ENCODE measurements at places on chromosomes 6 and 20.

DNA sequence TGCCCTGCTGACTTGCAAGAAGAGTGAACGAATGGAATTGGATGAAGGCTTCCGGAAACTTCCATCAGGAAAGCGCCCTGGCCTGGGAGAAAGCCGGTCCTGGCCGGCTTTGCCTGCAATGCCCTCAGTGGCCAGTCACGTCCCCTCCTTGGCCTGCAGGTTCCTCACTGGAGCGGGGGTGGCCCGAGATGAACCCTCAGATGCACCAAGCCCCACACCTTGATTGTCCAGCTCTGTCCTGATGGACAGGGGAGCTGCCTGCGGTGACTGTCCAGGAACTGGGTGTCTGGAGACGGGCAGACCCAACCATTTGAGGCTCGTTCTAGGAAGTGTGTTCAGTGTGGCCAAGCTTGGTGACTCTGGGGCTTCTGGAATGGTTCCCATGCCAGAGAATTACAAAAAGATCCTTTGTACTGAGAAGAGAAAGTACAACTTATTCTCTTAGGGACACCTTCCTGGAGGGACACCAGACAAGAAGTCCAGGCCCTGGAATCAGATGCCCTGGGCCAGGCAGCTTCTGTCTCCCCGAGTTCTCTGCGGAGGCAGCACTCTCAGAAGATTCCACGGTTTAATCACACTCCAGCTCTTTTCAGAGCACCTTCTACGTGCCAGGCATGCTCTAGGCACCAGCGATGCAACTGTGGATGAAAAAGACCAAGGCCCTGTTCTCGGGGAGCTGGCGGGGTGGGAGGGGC, 17.1 kb upstream of the SULF2 start:
- H3K4me3 ChIP-seq = no peak overlapping the region
- no peaks in the 10 kb centered on the region for H3K36me3 ChIP-seq
- no peaks in the 10 kb centered on the region for H3K27me3 ChIP-seq

DNA sequence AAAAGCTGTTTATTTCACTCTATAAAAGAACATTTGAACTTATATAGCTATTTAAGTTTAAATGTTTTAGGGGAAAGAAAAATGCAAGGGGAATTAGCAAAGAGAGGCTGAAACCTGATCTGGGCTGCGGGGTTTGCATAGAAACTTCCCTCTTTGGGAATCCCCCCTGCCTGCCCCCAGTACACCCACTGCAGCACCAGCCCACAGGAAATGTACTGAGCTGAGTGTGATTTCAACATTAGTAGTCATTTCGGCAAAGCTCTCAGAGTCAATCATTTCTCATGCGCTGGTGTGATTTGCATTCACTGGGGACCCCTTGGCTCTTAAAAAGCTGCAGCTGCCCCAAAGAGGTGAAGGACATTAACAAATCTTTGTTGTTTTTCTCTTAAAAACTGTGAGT, 859.4 kb downstream of the MAFB start:
- no peak overlapping the region for H3K27ac ChIP-seq
- H3K36me3 ChIP-seq = no peaks in the 10 kb centered on the region
- DNase-seq = no peak
- no peaks in the 10 kb centered on the region for H3K4me1 ChIP-seq
- no peaks in the 10 kb centered on the region for H3K27me3 ChIP-seq

DNA sequence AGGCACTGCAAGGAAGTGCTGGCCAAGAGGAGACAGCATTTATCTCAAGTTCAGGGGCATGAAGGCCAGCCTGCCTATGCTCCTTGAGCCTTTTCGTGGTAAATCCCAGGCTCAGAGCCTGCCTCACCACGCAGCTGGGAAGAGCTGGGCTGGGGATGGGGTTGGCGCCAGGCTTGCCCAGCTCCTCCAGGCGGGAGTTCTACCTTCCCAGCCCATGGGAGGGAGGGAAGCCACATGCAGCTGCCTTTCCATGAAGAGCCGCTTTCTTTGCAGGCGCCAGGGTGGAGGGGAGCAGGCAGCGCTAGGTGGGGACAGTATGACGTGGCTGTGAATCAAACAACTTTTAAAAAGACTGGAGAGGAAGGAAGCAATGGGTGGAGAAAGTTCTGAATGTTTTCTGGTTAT, 19.5 kb upstream of the SIRT5 start:
- no peak for DNase-seq
- H3K27me3 ChIP-seq = no peaks in the 10 kb centered on the region
- no peak overlapping the region for H3K27ac ChIP-seq

DNA sequence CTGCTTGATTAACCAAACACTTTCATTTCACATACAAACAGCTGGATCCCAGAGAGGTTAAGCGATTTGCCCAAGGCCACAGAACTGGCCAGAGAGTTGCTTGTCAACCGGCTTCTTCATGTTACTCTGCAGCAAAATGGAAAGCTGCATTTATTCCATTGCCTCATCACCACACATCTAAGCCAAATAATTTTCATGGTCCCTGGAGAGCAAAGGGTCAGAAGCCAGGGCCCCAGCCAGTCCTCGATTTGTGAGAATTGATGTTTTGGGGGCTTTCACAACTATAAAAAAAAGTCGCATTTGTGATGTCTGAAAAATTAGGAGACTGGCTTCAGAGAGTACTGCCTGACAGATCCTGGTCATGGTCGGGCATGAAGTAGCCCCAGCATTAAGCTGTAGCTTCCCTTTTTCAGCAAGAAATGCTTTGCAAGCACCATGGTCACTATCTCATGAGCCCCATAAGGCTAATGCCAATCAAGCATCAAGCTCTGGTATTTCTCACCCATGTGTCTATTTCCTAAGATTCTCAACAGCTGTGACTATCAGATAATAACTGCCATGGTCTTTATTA, 95.8 kb downstream of the BANF2 start:
- no peak overlapping the region for H3K4me3 ChIP-seq
- DNase-seq = no peak
- no peaks in the 10 kb centered on the region for H3K36me3 ChIP-seq
- peak overlapping the region; percentile 84 for H3K27ac ChIP-seq
- H3K4me1 ChIP-seq = no peaks in the 10 kb centered on the region
- no peaks in the 10 kb centered on the region for H3K27me3 ChIP-seq

DNA sequence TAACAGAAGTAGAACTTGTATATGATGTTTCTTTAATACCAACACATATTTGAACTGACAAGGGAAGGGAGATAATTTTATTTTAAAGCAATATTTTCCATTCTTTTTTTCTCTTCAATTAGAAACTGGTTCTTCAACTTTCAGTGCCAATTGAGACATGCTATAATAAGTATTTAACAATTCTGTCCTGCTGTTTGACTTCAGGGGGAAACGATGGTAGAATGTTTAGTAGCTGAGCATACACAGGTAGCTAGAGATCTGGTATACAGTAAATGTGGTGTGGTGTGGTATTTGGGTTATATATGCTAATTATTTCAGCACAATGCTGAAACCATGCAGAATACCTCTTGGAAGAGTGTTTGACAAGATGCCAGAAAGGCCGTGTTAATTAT, 156.9 kb downstream of the ARID1B start:
- H3K27me3 ChIP-seq = no peaks in the 10 kb centered on the region
- no peak for DNase-seq
- H3K4me1 ChIP-seq = peaks cover 24% of the 10 kb centered on the region
- H3K27ac ChIP-seq = peak overlapping the region; percentile 73

GRCh38 chr6:53026526-53026925, 31.4 kb upstream of the GSTA4 start:
- H3K36me3 ChIP-seq = no peaks in the 10 kb centered on the region
- no peak overlapping the region for H3K27ac ChIP-seq
- H3K4me1 ChIP-seq = no peaks in the 10 kb centered on the region
- no peak overlapping the region for H3K4me3 ChIP-seq
- no peak for DNase-seq
- no peaks in the 10 kb centered on the region for H3K27me3 ChIP-seq

DNA sequence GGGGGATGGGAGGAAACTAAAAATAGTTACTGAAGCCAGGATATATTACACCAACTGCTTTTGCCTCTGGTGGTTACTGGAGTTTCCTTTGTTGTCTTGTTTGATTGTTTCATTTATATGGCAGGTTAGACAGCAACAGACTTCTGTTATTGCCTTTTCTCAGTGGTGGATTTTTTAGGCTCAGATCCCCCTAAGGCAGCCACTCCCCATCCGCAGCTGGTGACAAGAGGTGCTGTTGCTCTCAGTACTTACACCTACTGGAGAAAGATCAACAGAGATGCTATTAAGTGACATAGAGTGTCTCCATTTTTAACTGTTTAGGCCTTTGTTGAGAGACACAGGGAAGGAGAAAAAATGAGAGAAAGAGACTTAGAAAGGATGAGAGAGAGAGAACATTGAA, 552.1 kb downstream of the PKHD1 start:
- H3K36me3 ChIP-seq = no peaks in the 10 kb centered on the region
- H3K4me1 ChIP-seq = no peaks in the 10 kb centered on the region
- no peaks in the 10 kb centered on the region for H3K27me3 ChIP-seq
- DNase-seq = no peak
- no peak overlapping the region for H3K4me3 ChIP-seq

DNA sequence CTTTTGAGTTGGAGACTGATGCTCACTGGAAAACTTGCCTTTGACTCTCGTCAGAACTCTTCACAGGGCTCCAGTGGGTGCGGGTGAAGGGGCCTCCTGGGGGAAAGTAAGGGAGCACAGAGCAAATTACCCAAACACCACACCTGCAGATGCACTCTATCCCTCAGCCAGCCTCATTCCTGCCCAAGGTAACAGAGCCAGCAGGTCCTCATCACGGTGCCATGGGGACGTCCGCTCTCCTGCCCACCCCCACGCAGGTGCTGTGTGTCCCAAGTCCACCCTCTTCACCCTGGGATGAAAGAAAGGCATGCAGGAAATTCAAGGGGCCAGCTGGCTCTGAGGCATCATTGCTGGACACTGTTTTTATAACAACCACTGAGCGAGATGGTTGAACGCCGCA, 269.0 kb downstream of the SMOC2 start:
- no peak overlapping the region for H3K4me3 ChIP-seq
- DNase-seq = peak; percentile 9
- H3K27me3 ChIP-seq = no peaks in the 10 kb centered on the region
- no peaks in the 10 kb centered on the region for H3K36me3 ChIP-seq

- H3K27ac ChIP-seq = peak overlapping the region; percentile 99
- peaks cover 60% of the 10 kb centered on the region for H3K4me1 ChIP-seq
- no peak for DNase-seq
- peak overlapping the region; percentile 90 for H3K4me3 ChIP-seq
- no peaks in the 10 kb centered on the region for H3K27me3 ChIP-seq
- no peaks in the 10 kb centered on the region for H3K36me3 ChIP-seq
Measured at GRCh38 chr20:17967521-17968365, 851 bp downstream of the SNX5 start.

DNA sequence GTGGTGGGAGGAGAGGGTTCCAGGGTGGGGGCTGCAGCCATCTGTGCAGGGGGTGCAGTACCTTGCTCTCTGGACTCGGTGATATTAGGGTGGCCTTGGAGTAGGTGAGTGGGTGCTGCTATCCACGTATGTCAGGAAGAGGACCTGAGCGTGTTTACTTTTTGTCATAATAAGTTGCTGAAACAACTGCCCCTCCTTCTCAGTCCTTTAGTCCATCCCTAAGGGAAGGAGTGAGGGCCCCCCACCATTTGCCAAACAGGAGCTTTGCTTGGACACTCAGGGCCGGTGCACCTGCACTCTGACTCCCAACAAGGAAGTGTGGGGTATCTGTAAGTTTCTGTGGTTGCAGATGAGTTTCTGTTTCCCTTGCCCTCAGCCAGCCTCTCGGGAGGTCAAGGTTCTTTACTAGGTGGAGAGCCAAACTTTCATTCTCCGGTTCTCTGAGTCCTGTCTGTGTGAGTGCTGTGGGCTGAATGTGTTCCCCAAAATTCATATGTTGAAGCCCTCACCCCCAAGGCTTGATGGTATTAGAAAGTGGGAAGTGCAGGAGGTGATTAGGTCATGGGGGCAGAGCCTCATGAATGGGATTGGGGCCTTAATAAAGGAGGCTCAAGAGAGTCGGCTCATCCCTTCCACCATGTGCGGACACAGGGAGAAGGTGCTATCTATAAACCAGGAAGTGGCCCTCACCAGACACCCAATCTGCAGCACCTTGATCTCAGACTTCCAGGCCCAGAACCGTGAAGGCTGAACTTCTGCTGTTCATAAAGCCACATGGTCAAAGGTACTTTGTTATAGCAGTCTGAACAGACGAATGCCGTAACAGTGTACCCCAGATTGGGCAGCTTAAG, 19.6 kb upstream of the CCR6 start:
- no peaks in the 10 kb centered on the region for H3K36me3 ChIP-seq
- no peaks in the 10 kb centered on the region for H3K4me1 ChIP-seq
- H3K4me3 ChIP-seq = no peak overlapping the region
- H3K27me3 ChIP-seq = no peaks in the 10 kb centered on the region

GRCh38 chr6:153074761-153075160, 56.3 kb downstream of the RGS17 start:
- DNase-seq = no peak
- H3K27me3 ChIP-seq = no peaks in the 10 kb centered on the region

DNA sequence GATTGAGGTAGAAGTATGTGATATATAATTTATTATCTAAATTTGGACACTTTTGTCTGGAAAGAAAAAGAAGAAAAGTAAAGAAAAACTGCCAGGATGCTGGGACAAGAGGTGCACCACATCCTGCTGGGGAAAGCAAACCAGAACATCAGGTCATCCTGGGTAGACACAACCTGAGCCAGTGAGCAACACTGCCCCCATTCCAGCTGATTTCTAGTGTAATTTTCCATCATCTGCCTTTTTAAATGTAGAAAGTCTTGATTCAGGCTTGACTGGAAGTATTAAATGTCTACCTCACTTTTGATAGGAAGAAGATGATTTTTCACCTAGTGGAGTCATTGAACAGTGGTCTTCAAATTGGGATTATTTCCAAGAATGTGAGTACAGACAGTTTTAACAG, 1164.5 kb upstream of the CITED2 start:
- no peaks in the 10 kb centered on the region for H3K4me1 ChIP-seq
- no peaks in the 10 kb centered on the region for H3K27me3 ChIP-seq
- no peak overlapping the region for H3K27ac ChIP-seq
- no peak overlapping the region for H3K4me3 ChIP-seq
- no peak for DNase-seq

DNA sequence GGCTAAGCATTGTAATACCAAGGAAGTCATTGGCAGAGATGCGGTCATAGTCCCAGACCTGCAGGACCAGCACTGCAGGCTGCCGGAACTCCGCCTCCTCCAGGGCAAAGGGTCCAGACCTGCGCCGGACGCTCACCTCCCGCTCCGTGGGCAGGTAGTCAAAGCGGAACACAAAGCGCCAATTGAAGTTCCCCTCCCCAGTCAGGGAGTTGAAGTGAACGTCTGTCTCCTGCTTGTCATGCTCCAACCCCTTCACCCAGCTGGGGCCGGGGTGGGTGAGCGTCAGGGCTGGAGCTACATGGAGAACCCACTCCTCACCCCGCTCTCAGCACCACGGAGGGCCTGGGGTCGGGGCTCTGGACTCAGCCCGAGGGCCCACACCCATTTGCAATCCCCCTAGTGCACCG, 18.2 kb downstream of the ERGIC3 start:
- no peak overlapping the region for H3K4me3 ChIP-seq
- no peaks in the 10 kb centered on the region for H3K27me3 ChIP-seq
- no peak overlapping the region for H3K27ac ChIP-seq

GRCh38 chr20:20711413-20711812, 1.0 kb downstream of the RALGAPA2 start:
- peaks cover 3% of the 10 kb centered on the region for H3K4me1 ChIP-seq
- peak overlapping the region; percentile 90 for H3K27ac ChIP-seq
- H3K36me3 ChIP-seq = no peaks in the 10 kb centered on the region
- no peaks in the 10 kb centered on the region for H3K27me3 ChIP-seq
